ENCODE measurements at places on chromosomes 7 and 10.

GRCh38 chr10:101831169-101831811 lies 12.3 kb downstream of the KCNIP2 start:
- DNase-seq: no peak

DNA sequence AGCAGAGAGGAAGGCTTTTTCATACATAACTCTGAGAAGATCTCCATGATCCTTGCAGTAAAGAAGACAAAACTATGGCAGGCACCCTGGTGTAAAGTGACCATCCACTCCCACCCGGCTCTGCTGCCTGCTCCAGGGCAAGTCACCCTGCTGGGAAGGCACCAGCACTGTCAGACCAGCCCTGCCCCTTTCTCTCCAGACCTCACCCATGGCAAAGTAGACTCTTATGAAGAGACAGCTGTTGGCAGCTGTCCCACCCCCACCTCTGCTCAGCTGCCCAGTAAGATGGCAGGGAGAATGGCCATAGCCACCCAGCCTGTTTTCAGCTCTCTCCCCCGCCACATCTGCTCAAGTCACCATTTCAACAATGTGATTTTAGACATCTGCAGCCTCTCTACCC lies 8.6 kb upstream of the ZMIZ2 start:
- no peak for DNase-seq

DNA sequence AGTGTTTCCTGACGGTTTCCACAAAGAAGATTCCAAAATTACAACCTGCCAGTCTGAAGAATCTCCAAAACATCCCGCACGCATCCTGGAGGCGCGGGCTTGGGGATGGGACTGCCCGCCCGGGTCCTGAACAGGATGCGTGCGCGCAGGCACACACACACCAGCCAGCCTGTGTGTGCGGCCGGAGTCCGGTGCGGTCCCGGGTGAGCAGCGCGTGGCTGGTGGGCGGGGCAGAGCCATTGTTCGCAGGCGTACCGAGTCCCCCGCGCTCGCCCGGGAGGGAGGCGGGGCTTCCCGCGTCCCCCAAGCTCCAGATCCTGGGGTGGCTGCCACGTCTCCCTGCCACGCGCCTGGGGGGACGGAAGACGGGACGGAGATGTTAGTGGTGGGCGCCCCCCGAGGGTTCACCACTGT lies 675 bp upstream of the SCD start:
- DNase-seq: peak; percentile 64

DNA sequence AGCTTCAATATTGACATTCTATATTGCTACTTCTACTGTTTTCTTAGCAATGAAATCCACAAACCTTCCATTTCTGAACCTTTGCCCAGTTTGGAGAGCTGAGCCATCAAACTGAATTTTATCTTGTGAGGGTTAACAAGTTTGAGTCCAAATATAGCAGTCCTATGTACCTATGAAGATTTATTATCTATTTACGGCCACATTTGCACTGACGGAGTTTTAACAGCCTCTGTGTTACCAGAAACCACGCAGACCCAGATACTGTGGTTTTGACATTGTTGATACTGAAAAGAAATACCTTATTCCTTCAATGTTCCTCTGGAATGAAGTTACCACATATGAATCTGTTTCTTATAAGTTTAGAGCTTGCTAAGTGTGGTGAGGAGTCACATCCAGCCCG lies 172.6 kb downstream of the FGFR2 start:
- DNase-seq: no peak

GRCh38 chr10:127012769-127013152 lies 107.5 kb downstream of the DOCK1 start:
- DNase-seq: no peak

GRCh38 chr7:40135317-40135610 lies 459 bp downstream of the SUGCT start:
- DNase-seq: no peak

DNA sequence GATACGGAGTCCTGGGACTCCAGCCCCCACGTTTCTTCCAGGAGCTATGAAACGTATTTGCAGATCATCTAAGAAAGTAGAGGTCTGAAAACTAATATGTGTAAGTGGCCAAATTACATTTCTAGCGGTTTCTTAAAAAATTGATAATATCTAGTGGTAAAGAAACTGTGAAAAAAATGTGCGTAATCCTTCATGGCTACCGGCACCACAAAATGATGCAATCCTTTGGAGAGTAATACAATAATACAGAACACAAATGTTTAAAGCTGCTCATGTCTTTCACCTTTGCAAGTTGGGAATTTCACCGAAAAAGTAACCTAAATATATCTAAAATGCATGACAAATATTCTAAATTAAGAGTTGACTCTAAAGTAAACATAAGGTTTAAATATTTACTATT lies 742.1 kb downstream of the GRID1 start:
- no peak for DNase-seq

GRCh38 chr10:80957161-80957560 lies 419.5 kb downstream of the SH2D4B start:
- no peak for DNase-seq

DNA sequence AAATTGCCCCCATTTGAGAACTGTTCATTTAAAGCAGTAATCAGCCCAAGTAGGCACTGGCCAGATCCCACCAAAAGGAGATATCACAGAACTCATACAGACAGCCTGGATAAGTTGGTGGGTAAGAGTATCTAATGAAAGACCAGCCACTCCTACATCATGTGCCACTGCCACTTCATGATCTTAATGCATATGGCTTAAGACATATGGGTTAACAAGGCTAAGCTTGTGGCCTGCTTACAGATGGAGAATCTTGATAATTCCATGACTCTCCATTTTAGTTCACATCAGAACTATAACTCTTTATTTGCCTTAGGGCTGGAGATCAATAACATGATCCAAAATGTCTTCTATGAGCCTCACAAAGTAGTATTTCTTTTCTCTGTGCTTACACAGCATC lies 6.8 kb upstream of the IFIT1B start:
- no peak for DNase-seq

DNA sequence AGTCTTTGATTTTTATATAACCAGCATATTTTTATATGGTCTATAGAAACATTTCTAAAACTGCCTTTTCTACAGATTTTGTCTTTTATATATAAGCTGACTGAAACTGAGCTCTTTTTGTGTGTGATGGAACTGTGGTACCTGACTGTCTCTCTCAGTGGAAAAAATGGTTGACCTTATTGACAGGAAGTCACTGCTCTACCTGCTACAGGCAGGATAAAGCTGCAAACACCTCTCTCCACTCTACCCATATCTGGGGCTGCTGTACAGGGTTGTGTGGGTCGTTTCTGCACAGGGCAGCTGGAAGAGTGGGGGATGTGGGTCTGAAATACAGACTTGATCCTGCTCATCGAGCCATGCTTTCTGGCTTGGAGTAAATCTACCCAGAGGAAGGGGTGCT lies 48.5 kb downstream of the BBS9 start:
- DNase-seq: no peak

GRCh38 chr10:60288256-60288655 lies 101.4 kb downstream of the ANK3 start:
- DNase-seq: no peak

DNA sequence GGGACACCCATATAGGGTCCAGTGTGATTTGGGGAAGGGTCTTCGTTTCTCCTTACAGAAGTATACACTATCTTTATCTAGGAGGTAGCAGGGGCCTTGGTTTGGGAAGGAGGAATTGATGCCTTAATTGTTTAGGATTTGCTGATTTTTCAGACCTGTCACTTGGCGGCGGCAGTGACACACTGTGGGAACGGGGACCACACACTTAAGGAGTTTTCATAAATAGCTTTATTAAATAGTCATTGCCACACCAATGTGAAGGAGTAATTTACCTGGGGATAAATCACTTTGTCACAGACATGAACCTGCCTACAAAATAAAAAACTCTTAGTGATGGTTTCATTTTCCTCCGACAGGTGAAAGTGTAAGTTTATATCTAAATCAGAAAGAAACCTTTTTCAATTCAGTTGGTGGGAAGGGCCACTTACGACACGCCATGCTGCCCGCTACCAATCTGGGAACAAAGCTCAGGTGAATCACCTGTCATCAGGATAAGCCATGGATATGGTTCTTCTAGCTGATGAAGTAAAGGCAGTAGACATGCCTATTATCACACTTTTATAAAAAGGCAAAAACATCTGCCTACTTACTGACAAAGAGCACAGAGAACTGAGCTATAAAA lies 12.3 kb upstream of the ENO4 start:
- DNase-seq: no peak

- no peak for DNase-seq
These were observed 55.7 kb downstream of the GSDME start for GRCh38 chr7:24701261-24702235.

- DNase-seq: no peak
These were observed at the start of gene WNT16 for GRCh38 chr7:121328508-121329190. Gene WNT16 (plus strand): TSS chr7:121329000. CDS start chr7:121329293, 293 bp downstream.

GRCh38 chr10:10223131-10223530 lies 794.5 kb upstream of the CELF2 start:
- no peak for DNase-seq

DNA sequence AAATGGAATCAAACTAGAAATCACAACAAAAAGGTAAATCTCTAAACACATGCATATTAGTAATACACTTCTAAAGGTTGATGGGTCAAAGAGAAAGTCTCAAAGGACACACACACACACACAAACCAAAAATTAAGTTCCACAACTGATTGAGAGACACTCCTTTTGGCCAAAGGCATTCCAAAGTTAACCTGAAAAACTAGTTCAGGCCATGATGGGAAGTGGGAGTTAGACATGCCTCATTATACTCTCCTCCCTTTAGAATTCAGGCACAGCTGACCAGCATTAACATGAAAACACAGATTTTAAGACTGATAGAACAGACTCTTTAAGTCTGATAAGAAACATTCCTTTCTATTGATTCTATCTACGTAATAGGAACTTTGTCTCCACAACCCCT lies 332.4 kb upstream of the IGFBP3 start:
- no peak for DNase-seq

GRCh38 chr7:44112231-44112996 lies 8.3 kb downstream of the AEBP1 start:
- no peak for DNase-seq

DNA sequence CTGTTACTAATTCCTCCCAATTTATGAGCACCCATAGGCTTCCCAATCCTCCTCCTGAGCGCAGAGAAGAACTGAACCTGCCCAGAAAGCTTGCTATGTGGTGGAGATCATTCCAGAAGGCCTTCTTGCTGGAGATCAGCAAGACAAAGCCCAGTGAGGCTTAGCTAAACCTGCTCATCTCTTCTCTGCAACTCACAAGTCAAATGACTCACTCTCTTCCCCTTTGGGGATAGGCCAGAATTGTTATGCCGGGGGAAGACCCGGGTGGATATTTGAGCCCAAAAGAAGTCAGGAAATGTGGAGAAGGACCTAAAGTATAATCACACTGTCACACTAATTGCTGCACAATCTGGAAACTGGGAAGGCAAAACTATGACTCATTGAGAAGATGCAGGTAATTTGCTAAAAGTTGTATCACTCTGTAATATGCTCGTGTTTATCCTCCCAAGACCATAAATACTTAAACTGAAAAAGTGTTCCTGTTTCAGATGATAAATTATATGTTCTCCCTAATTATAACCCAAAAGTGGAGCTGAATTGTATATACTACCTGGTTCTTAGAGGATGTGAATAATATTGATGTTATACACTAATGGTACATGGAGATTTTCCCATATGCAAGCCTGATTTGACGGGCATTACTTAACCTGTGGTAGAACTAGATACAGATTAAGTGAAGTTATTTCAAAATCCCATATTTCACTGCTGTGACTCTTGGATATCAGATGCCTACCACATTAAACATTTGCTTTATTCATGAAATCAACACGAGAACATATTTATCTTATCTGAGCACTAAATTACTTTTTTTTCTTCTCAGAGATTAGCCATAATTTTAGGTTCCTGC lies 6.4 kb downstream of the NEBL start:
- DNase-seq: no peak

DNA sequence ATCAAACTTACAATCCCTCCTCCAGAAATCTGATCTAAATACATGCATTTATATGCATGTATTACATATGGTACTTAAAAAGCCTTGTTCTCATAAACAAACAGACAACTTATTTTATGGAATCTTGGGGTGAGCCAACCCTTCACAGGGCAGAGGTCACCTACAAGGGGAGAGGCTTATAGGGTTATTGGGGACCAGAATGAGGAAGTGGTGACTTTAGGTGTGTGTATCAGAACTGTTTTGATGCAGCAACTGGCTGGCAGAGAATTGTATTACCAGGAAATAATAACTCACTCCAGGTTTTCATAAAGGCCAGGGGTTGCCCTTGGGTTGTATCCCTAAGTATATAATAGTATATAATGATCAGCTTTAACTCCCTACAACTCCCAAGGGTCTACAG lies 91.1 kb downstream of the SVIL start:
- no peak for DNase-seq

GRCh38 chr10:114499630-114500190 lies 95.4 kb upstream of the AFAP1L2 start:
- no peak for DNase-seq

GRCh38 chr10:12842310-12842709 lies 159.2 kb downstream of the CCDC3 start:
- no peak for DNase-seq

GRCh38 chr10:114297136-114297705 lies 58.2 kb downstream of the VWA2 start:
- DNase-seq: no peak

DNA sequence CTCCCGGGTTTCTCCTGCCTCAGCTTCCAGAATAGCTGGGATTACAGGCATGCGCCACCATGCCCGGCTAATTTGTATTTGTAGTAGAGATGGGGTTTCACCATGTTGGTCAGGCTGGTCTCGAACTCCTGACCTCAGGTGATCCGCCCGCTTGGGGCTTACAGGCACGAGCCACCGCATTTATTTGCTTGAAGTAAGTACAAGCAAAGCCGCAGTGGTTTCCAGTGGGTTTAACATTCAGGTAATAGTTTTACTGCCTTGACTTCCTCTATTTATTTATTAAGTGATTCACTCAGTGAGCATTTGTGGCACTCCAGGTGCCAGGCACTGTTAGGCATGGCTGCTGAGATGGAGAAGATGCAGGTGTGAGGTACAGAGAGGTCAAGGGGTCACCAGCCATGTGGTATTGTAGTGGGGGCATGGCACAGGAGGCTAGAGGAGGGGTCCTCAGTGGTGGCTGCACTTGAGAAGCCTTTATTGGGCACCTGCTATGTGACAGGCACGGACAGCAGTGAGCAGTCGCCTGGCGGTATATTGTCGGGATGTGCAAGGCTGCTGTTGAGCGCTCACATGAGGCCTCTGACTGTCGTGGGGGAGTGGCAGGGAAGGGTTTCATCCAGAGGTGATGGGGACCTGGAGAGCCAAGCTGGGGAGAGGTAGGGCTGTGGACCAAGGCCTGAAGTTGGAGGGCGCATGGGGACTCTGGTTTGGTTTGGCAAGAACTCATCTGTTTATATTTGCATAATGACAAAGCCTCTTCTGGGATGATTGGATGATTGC lies 54.9 kb downstream of the DOCK1 start:
- no peak for DNase-seq

DNA sequence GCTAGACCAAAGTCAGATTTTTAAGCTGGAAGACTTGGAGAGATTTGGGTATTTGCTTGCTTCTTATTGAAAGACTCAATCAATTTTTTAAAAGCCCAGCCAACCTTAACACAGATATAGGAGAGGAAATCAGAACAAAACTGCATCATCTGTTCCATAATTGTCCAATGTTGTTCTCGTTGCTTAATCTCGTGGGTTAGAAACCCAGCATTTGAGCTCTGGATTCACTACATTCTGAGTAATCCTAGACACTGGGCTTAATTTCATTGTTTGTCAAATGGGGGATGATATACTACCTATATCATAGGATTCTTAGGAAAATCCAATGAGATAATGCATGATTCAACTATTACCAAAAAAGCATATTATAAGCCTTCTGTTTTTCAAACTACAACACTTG lies 48.9 kb downstream of the CALD1 start:
- no peak for DNase-seq
